Cardiac muscle cell (in vitro differentiated cells and primary cell): ENCODE measurements at places on chromosomes 13 and 19.
A peak's percentile ranks its signal among the peaks of the same experiment; 100 is the strongest.

DNA sequence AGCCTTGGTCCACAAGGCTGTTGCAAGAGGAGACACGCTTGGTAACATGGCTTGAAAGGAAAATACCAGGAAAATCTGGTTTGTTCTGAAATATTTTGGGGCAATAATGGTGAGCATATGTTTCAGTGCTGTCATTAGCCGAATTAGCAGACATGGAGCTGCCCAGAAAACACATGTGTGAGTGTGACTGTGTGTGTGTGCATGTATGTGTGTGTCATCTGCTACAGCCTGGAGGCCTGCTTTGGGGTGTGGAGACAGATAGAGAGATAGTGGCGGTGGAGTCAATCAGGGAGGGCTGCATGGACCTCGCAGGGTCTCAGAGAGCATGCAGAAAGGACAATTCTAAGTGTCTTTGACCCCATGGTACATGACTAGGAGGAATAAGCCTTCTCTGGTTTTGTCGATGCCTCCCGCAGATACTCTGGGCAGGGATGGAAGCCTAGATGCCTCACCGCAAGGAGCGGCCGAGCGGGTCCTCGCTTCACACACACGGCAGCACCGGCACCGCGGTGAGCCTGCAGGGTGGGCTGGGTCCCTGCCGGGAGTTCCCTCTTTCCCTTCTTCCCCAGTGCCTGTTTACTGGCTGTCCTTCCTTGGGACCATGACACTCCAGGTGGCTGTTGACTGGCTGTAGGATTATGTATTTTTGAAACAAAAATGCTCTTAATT lies 3.5 kb downstream of the KCTD15 start:
- H3K36me3 ChIP-seq, result peaks cover 19% of the 10 kb centered on the region
- H3K27me3 ChIP-seq, result no peaks in the 10 kb centered on the region
- no peak overlapping the region for H3K27ac ChIP-seq
- peaks cover 12% of the 10 kb centered on the region for H3K4me1 ChIP-seq
- no peak for DNase-seq
- H3K4me3 ChIP-seq, result no peak overlapping the region

GRCh38 chr13:28434926-28435325 lies 60.0 kb downstream of the FLT1 start:
- DNase-seq, result no peak
- H3K4me3 ChIP-seq, result no peak overlapping the region
- no peaks in the 10 kb centered on the region for H3K27me3 ChIP-seq
- no peak overlapping the region for H3K27ac ChIP-seq
- H3K36me3 ChIP-seq, result no peaks in the 10 kb centered on the region

GRCh38 chr19:57031106-57031505 lies 88.7 kb upstream of the USP29 start:
- no peaks in the 10 kb centered on the region for H3K27me3 ChIP-seq
- H3K27ac ChIP-seq, result no peak overlapping the region
- no peaks in the 10 kb centered on the region for H3K36me3 ChIP-seq
- no peak overlapping the region for H3K4me3 ChIP-seq
- no peak for DNase-seq

DNA sequence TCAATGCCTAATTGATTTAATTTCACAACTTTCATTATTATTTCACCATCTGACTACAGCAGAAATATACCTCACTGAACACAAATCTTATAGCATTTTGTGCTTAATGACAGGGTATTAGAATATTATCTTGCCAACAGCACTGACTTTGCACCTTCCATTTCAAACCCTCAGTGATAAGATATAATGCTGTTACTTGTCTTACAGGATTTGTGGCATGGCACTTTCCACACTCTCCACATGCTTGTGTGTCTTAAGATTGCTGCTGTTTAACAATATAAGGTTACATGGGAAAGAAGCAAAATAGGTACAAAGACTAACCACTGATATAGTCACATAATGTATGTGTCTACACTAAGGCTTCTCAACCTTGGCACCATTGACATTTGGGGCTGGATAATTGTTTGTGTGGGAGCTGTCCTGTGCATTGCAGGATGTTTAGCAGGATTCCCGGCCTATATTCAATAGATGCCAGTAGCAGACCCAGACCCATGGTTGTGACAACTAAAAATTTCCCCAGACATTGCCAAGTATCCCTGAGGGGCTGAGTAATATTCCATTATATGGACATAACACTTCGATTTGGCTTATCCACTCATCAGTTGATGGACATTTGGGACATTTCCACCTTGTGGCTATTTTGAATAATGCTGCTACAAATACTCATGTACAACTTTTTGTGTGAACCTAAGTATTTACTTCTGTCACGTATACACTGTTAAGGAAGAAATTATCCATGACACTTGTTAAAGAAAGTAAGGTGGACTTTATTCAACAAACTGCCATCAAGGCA lies 5.7 kb upstream of the DIAPH3 start:
- peak overlapping the region; percentile 34 for H3K27ac ChIP-seq
- DNase-seq, result no peak
- H3K27me3 ChIP-seq, result no peaks in the 10 kb centered on the region
- no peak overlapping the region for H3K4me3 ChIP-seq
- peaks cover 27% of the 10 kb centered on the region for H3K4me1 ChIP-seq
- no peaks in the 10 kb centered on the region for H3K36me3 ChIP-seq

GRCh38 chr19:5281588-5281987 lies 59.0 kb downstream of the PTPRS start:
- H3K4me3 ChIP-seq, result no peak overlapping the region
- H3K27ac ChIP-seq, result no peak overlapping the region
- H3K4me1 ChIP-seq, result no peaks in the 10 kb centered on the region
- no peaks in the 10 kb centered on the region for H3K27me3 ChIP-seq
- H3K36me3 ChIP-seq, result peaks cover 12% of the 10 kb centered on the region

GRCh38 chr13:49258089-49258796 lies 10.5 kb downstream of the CDADC1 start:
- no peak overlapping the region for H3K27ac ChIP-seq
- no peak for DNase-seq
- H3K4me1 ChIP-seq, result no peaks in the 10 kb centered on the region
- H3K27me3 ChIP-seq, result no peaks in the 10 kb centered on the region
- peaks cover 14% of the 10 kb centered on the region for H3K36me3 ChIP-seq

DNA sequence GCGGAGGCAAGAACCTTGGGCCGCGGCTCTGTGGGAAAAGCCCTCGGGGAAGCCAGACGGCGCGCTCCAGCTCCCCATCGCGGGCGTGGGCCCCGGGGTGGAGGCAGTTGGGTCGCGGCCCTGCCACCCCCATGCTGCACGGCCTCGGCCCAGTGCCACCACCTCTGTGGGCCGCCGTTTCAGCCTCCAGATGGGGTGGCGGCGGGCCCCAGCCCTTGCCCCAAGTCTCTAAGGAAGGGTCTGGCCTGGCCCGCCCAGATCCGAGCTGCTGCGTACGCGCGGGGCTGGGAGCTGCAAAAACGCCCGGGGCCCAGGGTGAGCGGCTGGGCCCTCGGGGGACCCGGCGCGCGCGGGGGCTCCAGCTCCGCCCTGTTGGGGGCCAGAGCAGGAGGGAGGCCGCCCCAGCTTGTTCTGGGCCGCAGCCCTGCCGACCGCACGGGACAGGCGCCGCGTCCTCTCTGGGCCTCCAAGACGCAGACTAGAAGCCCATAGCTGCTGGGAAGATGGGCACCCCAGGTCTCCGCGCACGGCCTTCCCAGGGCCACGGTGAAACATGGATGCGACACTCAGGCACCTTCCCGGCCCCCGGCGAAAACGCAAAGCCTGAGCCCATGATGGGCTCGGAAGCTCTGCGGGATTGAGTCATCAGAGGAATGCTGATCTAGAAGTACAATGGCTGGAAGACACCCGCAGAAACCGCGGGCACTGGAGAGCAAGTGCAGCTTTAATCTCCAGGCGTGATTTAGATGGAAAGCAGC lies 110.1 kb downstream of the KCTD15 start:
- H3K4me3 ChIP-seq, result peak overlapping the region; percentile 30
- H3K4me1 ChIP-seq, result no peaks in the 10 kb centered on the region
- no peak for DNase-seq
- H3K27me3 ChIP-seq, result no peaks in the 10 kb centered on the region
- no peaks in the 10 kb centered on the region for H3K36me3 ChIP-seq

GRCh38 chr13:41017159-41017558 lies 2.0 kb downstream of the ELF1 start:
- no peak overlapping the region for H3K27ac ChIP-seq
- H3K36me3 ChIP-seq, result no peaks in the 10 kb centered on the region
- H3K4me3 ChIP-seq, result no peak overlapping the region
- no peak for DNase-seq

GRCh38 chr19:13077240-13077639 lies 25.4 kb downstream of the LYL1 start:
- H3K27me3 ChIP-seq, result peaks cover 26% of the 10 kb centered on the region
- no peak overlapping the region for H3K4me3 ChIP-seq
- H3K36me3 ChIP-seq, result no peaks in the 10 kb centered on the region
- H3K27ac ChIP-seq, result no peak overlapping the region

DNA sequence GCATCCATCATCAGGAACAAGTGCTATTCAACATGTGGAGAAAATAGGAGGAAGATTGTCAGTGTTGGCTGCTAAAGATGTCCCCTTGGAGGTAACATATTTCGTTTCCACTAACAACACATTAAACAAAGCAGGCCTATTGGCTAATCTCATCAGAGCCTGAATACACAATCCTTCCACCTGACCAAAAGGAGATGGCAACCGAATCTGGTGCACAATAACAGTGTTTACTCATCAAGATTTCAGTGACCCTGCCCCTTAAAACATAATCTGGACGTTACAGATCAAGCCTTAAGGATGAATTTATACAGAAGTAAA lies 582.5 kb downstream of the EFNB2 start:
- no peaks in the 10 kb centered on the region for H3K27me3 ChIP-seq
- H3K27ac ChIP-seq, result no peak overlapping the region
- H3K36me3 ChIP-seq, result no peaks in the 10 kb centered on the region

DNA sequence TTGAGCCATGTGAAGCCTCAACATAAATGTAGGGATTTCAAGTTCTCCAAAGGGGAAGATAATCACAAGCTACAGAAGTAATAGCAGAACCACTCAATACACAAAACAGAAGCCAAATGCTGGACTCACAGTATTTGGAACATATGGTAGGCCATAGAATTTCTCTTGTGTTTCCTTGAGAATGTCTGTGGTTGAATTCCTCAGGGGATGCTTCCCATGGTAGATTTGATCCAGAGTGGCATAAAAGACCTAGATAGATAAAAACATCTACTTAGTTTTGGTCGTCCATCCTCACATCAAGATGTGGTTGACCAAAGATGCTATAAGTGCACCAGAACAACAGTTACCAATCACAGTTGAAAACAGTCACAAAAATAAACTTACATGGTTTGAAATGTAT lies 83.4 kb downstream of the MIPEP start:
- H3K4me1 ChIP-seq, result no peaks in the 10 kb centered on the region
- no peaks in the 10 kb centered on the region for H3K27me3 ChIP-seq
- no peak overlapping the region for H3K4me3 ChIP-seq
- no peak overlapping the region for H3K27ac ChIP-seq
- DNase-seq, result no peak

DNA sequence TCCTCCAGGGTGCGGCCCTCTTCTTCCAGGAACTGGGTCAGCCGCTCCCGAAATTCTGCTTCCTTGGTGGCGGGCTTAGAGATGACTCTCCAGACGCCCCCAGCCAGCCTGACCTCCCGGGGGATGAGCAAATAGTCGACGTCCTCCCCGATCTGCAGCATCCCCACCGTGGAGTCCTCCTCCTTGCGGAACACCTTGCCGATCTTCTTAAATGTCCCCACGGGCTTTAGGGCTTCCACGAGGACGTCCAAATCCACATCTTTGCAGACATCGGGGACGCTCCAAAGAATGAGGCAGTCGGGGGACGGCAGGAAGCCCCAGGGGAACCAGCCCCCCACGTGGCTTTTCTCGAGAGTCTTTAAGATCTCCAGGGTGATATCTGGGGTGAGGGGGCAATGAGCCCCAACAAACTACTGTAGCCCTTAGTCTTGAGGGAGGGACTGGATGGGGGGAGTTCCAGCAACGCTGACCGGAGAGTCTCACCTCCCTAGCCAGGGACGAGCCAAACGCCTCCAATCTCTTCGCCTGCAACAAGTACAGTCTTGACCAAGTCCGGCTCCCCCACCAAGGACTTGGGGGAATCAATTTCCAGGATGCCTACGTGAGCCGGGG lies 608 bp downstream of the CCDC8 start:
- H3K27ac ChIP-seq, result peak overlapping the region; percentile 96
- no peaks in the 10 kb centered on the region for H3K36me3 ChIP-seq
- H3K4me1 ChIP-seq, result peaks cover 30% of the 10 kb centered on the region
- no peaks in the 10 kb centered on the region for H3K27me3 ChIP-seq
- H3K4me3 ChIP-seq, result peak overlapping the region; percentile 76

- no peaks in the 10 kb centered on the region for H3K36me3 ChIP-seq
- no peak overlapping the region for H3K4me3 ChIP-seq
- no peaks in the 10 kb centered on the region for H3K4me1 ChIP-seq
- DNase-seq, result no peak
- H3K27me3 ChIP-seq, result no peaks in the 10 kb centered on the region
- H3K27ac ChIP-seq, result no peak overlapping the region
These were observed 140.6 kb upstream of the STARD13 start for GRCh38 chr13:33426131-33426530.

DNA sequence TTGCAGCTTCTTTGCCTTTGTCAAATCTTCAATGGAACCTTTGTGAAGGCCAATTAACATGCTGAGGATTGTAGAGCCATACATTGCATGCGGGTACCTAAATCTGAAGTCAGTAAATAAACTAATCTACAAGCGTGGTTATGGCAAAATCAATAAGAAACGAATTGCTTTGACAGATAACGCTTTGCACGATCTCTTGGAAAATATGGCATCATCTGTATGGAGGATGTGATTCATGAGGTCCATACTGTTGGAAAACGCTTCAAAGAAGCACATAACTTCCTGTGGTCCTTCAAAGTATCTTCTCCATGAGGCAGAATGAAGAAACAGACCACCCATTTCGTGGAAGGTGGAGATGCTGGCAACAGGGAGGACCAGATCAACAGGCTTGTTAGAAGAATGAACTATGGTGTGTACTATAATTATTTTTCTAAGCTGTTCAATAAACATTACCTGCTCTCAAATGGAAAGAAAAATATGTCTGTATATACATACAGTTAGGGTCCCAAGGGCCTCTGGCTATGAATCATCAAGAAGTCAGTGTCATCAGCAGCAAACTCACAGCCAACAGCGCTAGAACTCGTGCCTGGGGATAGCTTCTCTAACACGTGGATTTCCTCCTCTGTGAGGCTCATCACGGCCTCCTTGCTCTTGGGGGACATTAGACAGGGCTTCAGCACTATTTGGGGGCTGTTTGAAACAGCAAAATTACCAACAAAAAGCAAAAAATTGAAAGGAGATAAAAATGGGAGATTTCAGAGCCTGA lies 2.9 kb upstream of the CD70 start:
- no peak for DNase-seq
- H3K4me1 ChIP-seq, result peaks cover 6% of the 10 kb centered on the region
- H3K4me3 ChIP-seq, result no peak overlapping the region
- no peak overlapping the region for H3K27ac ChIP-seq

- H3K27ac ChIP-seq, result no peak overlapping the region
- H3K27me3 ChIP-seq, result no peaks in the 10 kb centered on the region
- no peak overlapping the region for H3K4me3 ChIP-seq
- H3K36me3 ChIP-seq, result no peaks in the 10 kb centered on the region
- DNase-seq, result no peak
These were observed 66.3 kb downstream of the MCF2L start for GRCh38 chr13:113035213-113035800.

DNA sequence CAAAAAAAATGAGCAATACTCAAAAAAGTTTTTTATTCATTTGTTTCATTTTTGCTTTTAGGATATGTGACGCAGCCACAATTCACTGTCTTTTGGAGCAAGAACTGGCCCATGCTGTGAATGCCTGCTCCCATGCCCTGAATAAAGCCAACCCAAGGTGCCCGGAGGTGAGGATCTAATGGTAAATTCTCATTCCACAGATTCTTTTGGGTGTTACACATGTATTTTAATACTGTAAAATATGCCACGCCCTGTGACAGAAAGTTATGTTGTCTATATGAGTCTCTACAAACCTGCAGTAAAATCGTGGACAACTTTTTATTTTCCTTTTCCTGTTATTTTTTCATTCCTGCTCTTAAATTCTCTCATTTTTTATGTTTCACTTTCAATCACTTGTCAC lies 57.5 kb upstream of the AKAP11 start:
- no peak overlapping the region for H3K27ac ChIP-seq
- DNase-seq, result no peak
- no peaks in the 10 kb centered on the region for H3K27me3 ChIP-seq
